ENCODE measurements at places on chromosomes 2 and 18.

- DNase-seq, result no peak
Observed at GRCh38 chr18:54086046-54086802, 138.2 kb downstream of the MBD2 start.

GRCh38 chr18:425106-425745, 75.3 kb downstream of the COLEC12 start:
- DNase-seq, result no peak

DNA sequence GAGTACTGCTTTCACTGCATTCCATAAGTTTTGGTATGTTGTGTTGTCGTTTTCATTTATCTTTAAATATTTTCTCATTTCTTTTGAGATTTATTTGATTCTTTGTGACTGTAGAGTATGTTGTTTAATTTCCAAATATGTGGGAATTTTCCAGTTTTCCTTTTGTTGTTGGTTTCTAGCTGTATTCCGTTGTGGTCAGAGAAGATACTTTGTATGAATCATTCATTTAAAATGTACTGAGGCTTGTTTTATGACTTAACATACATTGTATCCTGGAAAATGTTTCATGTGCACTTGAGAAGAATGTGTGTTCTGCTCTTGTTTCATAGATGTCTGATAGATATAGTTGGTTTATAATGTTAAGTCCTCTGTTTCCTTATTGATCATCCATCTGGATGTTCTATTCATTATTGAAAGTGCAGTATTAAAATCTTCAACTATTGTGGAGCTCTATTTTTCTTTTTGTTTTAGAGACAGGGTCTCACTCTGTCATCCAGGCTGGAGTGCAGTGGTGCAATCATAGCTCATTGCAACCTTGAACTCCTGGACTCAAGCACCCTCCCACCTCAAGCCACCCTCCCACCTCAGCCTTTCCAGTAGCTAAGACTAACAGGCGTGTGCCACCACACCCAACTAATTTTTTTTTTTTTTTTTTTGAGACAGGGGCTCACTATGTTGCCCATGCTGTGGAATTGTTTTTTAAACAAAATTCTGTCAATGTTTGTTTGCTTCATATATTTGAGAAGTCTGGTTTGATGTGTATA, 96.8 kb downstream of the TAF4B start:
- no peak for DNase-seq

DNA sequence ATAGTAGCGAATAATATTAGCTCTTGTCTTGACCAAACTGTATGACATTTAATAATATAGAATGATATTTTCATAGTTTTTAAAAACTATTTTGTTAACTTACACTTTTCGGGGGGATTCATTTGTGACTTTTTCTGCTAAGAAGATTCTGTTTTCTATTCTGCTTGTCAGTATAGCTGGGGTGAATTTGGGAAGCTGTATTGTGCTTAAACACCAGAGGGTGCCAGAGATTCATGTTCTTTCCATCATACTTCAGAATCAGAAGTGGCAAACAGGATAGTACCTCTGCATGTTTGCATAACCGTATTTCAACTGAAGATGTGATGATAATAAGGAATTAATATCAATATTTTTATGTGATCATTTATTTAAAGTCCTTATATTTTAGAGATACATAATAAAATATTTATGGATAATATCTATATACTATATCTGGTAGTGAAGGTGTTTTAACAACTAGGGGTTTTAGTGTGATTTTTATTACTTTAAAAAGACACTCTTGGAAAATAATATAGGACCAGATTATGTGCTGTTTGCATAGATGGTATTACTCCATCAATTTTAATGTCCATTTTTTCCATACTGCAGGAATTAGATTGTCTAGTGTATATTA, 81.0 kb downstream of the TAF4B start:
- no peak for DNase-seq

DNA sequence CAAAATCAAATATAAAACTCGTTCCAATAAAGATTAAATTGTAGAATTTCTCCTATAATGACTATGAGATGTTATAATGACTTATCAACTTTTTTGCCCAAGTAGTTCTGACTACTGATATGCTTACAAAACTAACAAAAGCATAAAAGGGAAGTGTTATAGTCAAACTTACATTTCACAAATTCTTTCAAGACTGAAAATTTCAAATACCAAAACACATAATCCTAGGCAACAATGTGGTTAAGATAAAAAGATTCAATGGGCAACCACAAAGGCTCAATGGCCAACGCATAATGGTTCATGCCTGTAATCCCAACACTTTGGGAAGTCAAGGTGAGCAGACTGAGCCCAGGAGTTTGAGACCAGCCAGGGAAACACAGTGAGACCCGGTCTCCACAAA, 135.7 kb downstream of the USP34 start:
- no peak for DNase-seq

Data from activated T-cell treated with anti-CD3 and anti-CD28 coated beads, Interleukin-2, amount 50 U/mL, for 72 hours (primary cell).